Stimulated activated CD4-positive, alpha-beta T cell treated with anti-CD3 and anti-CD28 coated beads, Interleukin-1b, Interleukin-23, amount 100 ng/mL, for 1 hour (primary cell): ENCODE measurements at places on chromosomes 4 and X.
A peak's percentile ranks its signal among the peaks of the same experiment; 100 is the strongest.

DNA sequence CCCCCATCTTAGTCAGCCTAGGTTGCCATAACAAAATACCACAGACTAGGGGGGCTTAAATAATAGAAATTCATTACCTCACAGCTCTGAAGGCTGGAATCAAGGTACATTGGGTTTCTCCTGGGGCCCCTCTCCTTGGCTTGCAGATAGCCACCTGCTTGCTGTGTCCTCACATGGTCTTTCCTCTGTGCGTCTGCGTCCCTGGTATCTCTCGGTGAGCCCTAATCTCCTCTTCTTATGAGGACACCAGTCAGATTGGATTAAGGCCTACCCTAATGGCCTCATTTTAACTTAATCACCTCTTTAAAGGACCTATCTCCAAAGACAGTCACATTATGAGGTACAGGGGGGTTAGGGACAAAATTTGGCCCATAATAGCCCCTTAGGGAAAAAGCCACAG lies 98.0 kb downstream of the SH3KBP1 start:
- no peak for DNase-seq

DNA sequence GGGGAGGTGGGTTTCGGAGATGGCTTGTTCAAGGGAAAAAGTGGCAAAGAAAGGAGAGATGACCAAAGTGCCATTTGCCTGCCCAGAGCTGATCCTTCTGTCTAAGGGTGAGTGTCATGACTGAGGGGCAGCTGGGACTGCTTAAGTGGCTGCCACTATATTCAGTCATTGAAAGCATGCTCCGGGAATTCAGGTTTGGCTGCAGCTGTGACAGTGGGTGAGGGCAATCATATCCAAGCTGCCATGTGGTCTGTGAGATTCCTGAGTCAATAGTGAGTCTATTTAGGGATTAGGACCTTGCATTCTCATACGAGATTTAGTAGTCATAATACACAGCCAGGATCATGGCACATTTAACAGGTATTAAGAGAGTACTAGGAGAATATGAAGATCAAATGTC lies 138.8 kb upstream of the BANK1 start:
- DNase-seq = no peak

DNA sequence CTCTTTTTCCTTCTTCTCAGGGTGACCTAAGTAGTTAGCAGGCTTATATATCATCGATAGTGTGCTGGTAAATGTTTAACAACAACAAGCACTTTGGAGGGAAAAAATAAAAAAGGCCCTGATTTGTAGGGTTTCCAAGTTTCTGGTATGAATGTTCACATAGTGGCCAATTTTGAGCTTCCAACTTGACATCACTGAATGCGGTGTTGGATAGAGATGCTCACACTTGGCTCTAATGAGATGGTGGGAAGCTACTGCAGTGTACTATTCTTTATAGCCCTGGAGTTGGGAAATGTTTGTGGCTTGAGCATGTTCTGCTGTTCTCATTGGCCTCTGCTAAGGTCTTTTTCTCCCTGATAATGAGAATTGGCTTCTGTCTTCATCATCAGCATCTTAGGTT lies 875.3 kb downstream of the PCDH7 start:
- no peak for DNase-seq

DNA sequence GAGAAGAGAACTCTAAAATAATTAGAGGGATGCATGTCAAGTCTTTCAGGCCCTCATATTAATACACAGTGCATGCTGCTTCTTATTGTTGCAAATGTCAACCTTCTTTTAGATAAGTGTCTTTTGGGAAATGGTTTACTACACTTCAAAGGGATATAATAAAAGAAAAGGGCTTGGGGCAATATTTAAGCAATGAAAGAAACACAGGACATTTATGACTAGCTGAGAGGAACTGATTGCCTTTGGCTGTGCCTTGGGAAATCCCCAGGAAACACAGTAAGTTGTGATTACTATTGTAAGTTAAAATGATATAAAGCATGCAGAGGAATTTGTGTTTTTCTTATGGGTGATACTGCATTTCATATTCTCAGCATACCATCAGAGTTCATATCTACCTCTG lies 1036.2 kb upstream of the GRID2 start:
- DNase-seq = no peak

- DNase-seq = no peak
These were observed 5.5 kb downstream of the MPP1 start for GRCh38 chrX:154799556-154800348.

- DNase-seq = no peak
These were observed 19.9 kb downstream of the MAGEB17 start for GRCh38 chrX:16187024-16187760.

GRCh38 chr4:141473952-141474351 lies 162.4 kb upstream of the IL15 start:
- no peak for DNase-seq

DNA sequence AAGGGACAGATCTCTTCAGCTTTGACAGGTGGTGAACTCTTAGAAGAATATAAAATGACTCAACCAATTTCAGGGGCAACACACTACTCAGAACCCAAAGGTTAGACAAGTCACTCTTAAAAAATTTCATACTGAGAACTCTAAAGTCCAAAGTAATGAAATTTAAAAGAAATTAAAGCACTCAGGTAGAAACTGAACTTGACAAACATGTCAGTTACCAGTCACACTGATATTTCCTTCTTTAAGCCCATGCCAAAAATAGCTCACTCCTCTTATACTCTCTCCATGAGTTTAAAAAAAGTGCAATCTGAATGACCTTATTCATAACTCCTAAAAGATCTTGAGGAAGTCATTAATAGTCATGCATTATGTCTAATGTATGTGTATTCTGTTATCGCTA lies 40.3 kb downstream of the AMMECR1 start:
- no peak for DNase-seq

GRCh38 chr4:15544248-15544729 lies 74.6 kb downstream of the CC2D2A start:
- DNase-seq = no peak

DNA sequence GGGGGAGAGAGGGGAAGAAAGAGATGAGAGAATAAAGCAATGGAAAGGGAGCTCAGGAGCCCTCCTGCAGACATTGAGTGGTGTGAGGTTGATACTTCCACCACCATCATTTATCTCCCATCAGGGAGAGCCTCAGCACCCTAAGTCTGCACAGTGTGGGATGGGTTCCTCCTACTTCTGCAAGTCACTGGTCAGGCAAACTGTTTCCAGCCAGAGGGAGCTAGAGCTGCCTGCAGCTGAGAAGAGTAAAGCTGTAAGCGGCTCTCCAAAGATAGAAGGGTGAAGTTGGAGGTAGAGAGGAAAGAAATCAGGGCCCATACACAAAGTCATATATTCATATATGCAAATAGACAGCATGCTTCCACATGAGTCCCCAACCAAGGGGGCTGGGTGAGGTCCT lies 21.9 kb upstream of the ZNF81 start:
- DNase-seq = no peak

DNA sequence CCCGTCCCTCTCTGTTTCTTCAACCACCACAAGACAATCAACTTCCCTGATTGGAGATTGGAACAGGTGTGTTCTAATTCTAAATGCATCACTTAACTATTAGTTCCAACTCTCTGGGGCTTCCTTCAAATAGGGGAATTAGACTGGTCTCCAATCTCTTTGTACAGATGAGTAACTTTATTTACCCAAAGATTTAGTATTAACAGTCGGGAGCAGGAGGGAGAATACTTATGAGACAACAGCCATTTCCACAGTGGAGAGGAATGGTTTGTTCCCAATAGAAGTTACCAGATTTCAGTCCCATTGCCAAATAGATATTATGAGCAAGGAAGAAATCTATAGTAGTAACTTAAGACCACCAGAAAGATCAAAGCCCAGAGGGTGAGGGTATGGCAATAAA lies 46.2 kb downstream of the CASK start:
- DNase-seq = no peak

GRCh38 chr4:113141901-113142346 lies 92.5 kb downstream of the ANK2 start:
- DNase-seq = no peak

- DNase-seq = no peak
These were observed 94.5 kb upstream of the PRKX start for GRCh38 chrX:3807906-3808305.

GRCh38 chrX:115017455-115017854 lies at the start of gene IL13RA2:
Gene IL13RA2 (minus strand): TSS chrX:115017616. CDS start chrX:115017269, 347 bp downstream.
- DNase-seq = no peak

DNA sequence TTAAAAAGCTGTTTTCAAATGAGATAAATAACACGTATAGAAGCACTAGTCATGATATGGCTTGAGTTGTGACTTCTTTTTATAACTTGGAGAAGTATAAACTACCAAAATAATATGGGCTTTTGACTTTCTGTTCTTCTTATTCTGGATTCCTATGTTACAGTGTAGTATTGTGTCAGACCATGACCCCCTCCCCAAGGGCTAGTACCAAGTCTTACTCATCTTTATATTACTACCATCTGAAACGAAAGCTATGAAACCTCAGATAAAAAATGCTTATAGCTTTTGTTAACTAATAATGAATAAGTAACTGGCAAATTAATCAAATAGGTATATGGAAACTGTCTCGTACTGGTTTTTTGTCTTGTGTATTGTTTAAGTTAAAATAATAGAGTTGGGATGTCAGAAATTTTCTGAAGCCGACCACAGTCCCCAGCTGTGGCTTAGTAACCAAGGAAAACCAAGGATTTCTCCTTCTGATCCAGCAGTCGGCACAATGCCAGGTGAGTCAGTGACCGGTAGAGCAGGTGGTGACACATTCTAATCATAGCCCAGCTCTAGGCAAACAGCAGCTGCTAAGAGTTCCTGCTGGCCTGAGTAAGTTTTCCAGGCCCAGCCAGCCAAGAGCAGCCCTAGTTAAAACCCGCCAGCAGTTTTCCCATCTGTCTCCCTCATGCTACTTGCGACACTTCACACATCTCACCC lies 163.3 kb upstream of the PRDX4 start:
- DNase-seq = no peak

DNA sequence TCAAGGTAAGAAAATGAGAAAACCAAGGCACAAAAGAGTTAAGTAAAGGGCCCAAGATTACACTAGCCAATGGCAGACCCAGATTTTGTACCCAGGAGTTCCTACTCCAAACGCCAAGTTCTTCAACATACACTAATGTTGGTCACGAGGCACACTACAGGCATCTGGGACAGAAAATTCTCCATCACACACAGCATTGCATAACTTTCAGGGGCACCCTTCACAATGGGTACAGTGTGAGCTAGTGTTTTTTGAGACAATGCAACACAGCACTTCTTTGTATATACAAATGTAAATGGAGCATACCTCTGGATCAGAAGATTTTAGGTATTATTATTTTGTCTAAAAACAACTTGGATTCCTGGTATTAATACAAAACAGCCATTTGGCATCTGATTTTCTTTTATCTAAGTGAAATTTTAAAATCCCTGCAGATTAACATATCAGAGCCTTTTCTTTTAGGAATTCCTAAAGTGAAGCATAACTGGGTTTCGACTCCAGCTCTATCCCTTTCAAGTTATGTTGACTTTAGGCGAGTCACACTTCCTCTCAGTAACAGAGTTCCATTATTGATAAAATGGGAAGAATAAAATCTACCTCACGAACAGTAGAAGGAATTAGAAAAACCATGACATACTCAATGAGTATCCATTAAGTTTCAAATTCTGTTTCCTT lies 41.1 kb downstream of the ADGRA3 start:
- no peak for DNase-seq

- peak; percentile 34 for DNase-seq
These were observed 4.3 kb upstream of the TLR6 start for GRCh38 chr4:38860788-38861424.

DNA sequence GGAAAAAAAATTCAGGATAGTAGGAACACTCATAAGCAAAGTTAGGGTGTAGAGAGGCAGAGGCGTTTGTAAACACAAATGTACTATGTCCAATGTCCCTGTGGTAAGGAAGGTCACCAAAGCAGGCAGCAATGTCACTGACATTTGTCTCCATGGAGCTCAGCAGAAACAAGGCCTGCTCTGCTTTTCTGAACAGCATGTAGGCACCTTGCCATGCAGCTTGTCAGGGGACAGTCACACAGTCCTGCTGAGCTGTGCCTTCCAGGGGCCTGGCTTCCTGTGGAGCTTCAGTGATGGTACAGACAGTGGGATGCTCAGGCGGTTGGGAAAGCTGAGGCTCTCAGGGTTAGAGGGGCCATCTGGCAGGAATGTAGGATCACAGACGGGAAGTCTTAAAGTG lies 74.5 kb upstream of the HS3ST1 start:
- no peak for DNase-seq

DNA sequence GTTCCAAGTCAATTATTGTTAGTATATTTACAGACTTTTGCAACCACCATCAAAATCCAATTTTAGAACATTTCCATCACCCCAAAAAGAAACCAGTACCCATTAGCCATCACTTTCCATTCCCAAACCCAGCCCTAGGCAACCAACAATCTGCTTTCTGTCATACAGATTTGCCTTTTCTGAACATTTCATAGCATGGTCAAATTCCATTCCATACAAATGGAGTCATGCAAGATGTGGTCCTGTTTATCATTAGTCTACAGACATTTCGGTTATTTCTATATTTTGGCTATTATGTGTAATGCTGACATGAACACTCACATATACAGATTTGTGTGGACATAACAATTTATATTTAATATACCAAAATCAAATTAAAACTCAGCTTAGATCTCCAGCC lies 508.7 kb downstream of the ZNF674 start:
- no peak for DNase-seq

DNA sequence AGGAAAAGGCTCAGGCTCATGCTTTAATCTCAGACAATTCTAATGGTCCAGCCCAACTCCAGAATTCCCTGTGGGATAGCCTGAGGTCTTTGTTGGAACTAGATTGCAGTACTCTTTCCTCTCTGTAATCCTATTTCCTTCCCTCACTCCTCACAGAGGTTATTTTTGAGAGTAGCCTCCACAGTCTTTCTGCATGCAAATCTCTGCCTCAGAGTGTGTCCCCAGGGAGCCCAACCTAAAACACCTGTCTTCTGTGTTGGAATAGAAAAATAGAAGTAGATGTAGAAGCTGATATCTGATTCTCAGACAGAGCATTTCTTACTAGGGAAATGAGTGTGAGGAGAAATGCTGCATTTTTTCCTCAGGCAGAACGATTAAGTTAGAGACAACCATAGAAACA lies 915.5 kb upstream of the EPHA5 start:
- DNase-seq = no peak

- DNase-seq = no peak
These were observed 114.8 kb downstream of the BCOR start for GRCh38 chrX:39982948-39983347.

DNA sequence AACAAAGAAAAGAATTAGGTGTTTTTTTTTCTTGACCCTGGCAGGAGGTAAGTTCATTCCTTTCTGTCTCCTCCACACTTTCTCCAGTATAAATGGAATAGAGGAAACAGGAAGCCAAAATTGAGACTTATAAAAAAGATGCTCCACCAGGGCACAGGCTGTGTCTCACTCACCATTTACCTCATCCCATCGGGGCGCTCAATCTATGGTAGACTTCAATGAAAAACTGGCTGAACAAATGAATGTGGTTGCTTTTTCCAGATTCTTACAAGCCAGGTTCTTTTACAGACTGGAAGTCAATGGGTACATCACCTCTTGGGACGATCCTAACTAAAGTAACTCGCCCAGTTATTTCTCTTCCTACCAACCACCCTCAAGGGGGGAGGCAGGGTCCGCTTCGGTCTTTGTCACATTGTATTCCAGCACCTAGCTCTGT lies 685 bp downstream of the COMMD8 start:
- no peak for DNase-seq

- no peak for DNase-seq
These were observed 93.8 kb downstream of the MBNL3 start for GRCh38 chrX:132395026-132395425.

- no peak for DNase-seq
These were observed 417.7 kb upstream of the GALNT7 start for GRCh38 chr4:172750910-172751309.
